Stimulated activated CD8-positive, alpha-beta memory T cell treated with anti-CD3 and anti-CD28 coated beads, Interleukin-15, amount 100 ng/mL, for 48 hours (primary cell): ENCODE measurements at places on chromosomes 3 and 15.

DNA sequence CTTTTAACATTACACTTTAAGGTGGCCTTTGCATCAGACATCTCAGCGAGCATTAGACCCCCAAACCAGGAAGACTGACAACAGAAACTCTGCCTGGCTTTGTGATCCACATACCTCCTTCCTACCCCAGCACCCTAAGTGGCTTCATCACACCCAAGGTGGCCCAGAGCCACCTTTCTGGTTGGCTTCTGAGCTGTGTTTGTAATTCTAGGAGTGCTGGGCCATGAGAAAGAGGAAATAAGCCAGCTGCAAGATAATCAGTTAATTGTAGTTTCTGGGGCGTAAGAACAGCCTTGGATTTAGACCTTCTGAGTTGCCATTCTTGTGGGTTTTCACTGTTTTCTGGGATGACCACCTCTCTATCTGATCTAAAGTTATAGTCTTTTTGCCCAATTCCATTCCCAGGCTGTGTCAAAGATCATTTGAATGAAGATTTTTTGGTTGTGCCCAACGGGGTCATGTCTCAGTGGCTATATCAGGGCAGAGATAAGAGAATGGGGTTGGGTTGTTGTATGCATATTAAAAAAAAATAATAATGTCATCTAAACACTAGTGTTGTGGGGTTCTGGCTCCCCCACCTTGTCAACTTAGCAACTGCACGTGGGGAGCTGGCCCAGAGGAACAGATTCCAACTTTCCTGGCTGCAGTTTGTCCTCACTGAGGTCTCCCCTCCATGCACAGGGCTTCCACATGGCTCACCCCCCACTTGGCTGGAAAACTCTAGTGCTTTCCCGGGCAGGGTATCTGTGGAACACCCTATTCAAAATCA is 234.8 kb upstream of the WNT5A start:
- DNase-seq = no peak

- peak; percentile 60 for DNase-seq
Measured at GRCh38 chr3:44685128-44685800, 27.2 kb upstream of the ZNF502 start.

- no peak for DNase-seq
Measured at GRCh38 chr3:189188466-189188865, 16.7 kb downstream of the TPRG1 start.

- no peak for DNase-seq
Measured at GRCh38 chr15:39538936-39539335, 41.9 kb upstream of the THBS1 start.
